Non-pigmented ciliary epithelial cell (primary cell): ENCODE measurements at places on chromosomes 13 and 19.

DNA sequence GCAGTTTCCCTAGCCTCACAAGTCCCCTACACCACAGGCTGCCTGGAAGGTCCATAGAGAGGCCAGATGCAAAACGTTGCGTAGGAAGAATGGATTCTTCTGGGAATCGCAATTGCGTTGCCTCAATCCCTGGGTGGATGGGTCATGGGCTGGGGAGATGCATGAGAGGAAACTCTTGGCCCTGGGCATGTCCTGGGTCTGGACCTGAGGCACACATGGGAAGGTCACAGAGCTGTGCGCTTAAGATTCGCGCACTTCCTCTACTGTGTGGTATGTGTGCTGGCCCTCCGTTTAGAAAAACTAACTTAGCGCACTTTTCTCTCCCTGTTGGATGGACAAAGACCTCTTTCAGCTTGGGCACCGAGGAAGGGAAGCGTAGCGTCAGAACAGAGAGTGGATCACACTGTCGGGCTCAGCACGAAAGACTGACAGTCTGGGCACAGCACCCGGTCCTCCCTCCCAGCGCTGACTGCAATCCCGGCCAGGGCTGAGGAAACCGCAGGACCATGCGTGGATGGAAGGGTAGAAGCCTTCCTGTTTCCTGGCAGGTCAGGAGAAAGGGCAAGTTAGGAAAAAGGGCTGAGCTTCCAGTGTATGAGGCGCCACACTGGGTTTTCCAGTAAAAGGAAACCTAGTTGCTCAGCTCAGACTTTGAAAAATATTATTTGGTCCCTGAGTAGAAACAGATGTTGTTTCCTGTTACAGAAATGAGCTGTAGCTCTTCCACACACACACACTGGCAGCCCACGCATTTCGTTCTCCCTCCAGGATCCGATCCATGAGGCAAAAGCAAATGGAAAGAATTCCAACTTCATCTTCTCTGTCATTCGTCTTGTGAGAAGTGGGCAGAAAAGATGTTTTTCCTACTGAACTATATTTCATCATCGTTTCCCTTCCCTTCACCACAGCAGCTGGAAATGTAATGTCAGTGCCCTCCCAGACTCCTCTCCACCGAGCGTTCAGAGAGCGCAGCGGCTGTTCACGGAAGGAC is 86.0 kb downstream of the ING1 start:
- DNase-seq = peak; percentile 13

DNA sequence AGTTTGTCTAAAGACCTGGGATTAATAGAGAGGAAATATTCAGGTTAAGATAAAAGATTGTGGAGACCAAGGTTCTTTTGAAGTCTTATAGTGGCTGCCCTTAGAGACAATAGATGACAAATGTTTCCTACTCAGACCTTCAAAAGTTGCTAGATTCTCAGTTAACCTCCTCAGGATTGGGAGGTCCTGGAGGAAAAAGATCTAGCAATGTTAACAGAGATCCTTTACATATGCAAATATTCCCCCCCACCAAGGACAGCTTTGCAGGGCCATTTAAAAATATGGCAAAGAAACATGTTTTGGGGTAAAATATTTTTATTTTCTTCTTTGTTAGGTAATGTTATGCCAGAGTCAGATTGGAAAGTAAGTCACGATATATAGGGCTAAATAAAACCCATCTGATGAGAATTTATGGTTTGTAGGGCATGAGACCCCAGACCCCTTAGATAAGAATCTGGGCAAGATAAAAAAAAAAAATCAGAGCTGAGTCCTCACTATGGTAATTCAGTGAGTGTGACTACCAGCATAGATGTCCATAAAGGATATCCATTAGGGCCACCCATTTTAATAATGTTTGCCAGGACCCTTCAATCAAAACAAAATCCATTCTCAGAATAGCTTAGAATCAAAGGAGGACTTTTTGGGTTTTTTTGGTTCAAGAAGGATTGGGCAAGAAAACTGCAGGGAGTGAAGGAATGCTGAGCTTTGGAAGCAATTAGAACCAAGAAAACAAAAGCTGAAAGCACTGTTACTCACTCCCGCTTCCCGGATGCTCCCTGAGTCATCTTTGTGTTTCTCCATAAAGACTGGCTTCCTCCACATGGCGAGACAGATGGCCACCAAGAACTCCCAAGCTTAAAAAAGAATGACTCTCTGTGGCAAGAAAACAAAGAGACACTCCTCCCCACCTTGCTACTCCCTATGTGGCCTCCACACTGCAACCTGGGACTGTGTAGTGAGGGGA is 28.2 kb downstream of the VSTM1 start:
- DNase-seq = peak; percentile 58

DNA sequence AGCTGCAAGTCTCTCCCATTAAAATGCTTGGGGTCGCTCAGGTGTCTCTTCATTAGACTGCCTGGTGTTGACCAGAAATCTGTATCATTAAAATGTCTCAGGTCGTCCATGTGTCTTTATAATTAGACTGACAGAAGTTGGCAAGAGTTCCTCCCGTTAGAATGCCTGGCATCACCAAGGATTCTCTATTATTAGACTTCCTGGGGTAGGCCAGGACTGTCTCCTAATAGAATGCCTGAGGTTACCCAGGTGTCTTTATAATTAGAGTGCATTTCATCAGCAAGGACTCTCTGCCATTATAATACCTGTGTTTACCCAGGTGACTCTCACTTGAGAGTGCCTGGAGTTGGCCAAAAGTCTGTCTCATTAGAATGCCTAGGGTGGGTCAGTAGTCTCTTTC is 1537.2 kb downstream of the UQCRFS1 start:
- no peak for DNase-seq

DNA sequence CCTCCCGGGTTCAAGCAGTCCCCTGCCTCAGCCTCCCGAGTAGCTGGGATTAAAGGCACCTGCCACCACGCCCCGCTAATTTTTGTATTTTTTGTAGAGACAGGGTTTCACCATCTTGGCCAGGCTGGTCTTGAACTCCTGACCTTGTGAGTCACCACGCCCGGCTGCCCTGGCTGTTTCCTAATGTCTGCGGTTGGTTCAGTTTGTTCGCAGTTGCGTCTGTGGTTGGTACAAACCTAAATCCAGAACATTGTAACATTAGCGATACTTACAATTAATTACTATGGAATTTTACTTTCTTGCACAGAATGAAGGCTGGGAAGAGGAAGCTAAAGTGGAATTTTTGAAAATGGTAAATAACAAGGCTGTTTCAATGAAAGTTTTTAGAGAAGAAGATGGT is 38.1 kb downstream of the RNF17 start:
- DNase-seq = no peak

GRCh38 chr19:29724102-29724641 is 9.1 kb upstream of the C19orf12 start:
- DNase-seq = no peak

- DNase-seq = no peak
Observed at GRCh38 chr19:53868091-53868891, 608 bp downstream of the MYADM start.

DNA sequence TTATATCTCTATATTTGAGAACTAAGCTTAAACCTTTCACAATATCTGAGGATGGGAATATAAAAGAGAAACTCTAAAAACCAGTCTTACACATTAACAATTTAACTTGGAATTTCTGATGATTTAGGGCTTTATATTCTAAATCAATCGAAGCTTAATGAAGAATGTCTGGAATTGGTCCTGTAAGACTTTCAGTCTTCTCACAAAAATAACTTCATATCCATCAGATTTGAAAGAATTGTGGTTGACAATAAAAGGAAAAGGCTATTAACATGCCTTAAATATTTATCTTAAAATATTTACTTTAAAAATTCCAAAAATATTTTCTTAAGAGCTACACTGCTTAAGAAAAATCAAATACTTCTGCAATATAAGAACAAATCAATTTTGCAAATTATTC is 27.3 kb downstream of the MYCBP2 start:
- DNase-seq = no peak
